ENCODE measurements at places on chromosomes 3 and 15.

DNA sequence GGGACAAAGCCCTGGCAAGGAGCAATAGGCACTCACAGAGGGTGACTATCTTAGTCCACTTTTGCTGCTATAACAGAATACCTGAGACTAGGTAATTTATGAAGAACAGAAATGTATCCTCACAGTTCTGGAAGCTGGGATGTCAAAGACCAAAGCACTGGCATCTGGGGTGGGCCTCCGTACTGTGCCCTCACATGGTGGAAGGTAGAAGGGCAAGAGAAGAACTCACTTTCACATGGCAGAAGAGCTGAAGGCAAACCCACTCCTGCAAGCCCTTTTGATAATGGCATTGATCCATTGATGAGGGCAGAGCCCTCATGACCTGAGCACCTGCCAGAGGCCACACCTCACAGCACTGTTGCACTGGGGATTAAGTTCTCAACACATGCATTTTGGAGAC is 173.4 kb upstream of the C2CD4B start:
- no peak for DNase-seq

GRCh38 chr3:150447631-150448465 is 39.8 kb downstream of the TSC22D2 start:
- no peak for DNase-seq

DNA sequence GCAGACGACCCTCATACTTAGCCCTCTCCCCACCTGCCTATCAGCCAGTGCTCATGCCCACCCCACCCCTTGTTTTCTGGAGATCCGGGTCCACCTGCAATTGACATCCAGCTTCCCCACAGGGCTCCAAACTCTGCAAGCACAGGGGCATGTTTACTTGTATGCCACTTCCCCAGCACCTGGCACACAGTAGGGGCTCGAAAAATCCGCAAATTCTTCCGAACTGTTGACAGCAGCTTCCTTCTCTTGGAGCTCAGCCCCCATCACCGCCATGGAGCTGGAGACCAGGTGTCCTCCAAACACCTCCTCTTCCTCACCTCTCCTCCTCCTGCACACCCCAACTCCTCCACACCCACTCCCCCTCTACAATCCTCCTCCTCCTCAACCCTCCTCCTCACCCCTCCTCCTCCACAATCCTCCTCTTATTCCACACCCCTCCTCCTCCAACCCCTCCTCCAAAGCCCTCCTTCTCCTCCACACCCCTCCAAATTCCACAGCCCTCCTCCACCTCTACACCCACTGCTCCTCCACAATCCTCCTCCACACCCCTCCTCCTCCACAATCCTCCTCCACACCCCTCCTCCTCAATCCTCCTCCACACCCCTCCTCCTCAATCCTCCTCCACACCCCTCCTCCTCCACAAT is 70.4 kb upstream of the BLM start:
- no peak for DNase-seq

DNA sequence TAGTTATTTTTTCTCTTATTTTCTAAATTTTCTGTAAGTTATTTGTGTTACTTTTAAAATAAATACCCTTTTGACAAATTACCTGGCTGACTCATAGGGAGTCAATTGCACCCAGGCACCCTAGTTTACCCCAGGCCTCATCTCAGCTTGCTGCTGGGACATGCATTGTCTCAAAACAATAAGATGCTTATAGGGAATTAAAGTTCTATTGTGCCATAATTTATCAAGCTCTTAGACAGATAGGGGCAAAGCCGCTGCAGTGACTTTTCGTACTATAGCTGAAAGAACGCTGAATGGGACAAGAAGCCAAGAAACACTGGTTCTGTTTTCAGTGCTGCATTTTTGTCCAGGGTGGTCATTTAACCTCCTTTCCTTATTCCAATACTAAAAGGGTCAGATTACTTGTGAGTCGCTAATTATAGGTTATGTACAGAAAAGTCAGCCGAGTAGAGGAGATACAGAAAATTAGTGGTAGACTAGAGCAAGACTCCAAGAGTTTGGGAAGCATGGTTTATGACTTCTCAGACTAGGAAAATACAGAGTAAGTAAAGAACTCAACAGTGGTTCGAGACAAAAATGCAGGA is 50.3 kb downstream of the EXD1 start:
- no peak for DNase-seq

DNA sequence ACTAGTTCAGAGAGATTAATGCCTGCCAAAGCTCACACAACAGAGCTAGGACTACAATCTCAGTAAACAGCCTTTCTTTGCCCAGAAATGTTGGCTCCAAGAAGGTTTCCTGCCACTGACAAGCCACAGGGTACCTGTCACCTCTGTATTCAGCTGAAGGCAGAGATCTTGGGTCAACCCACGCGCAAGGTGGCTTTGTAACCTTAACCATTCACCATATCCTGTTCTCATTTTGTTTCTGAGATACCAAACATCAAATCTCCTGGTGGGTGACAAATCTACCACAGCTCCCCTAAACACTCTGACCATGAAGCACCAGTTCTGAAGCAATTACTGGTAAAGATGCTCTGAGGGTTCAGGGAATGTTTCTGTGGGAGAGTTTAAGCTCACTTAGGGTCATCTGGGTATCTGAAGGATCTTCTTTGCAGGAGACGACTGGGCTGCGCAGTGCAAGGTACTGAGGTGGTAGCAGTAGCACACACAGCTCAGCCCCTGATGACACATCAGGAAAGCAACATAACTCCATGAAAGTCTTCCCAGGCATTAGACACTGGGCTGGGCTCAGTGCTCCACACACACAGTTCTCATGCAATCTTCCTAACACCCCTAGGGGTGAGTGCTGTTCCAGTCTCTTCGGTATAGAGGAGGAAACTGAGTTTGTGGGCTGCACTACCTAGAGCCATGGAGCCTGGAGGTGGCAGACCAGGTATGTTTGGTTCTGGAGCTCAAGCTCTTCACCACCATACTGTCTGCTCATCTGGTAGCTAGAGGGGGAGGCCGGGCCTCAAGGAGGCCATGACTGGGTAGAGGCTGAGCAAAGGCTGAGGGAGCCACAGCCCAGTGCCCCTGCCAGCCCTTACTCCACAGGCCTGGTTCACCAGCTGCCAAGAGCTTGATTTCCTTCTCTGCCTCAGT is 7.7 kb downstream of the CXCR6 start:
- DNase-seq = no peak

GRCh38 chr3:107366766-107367165 is 10.5 kb upstream of the CCDC54 start:
- DNase-seq = no peak

DNA sequence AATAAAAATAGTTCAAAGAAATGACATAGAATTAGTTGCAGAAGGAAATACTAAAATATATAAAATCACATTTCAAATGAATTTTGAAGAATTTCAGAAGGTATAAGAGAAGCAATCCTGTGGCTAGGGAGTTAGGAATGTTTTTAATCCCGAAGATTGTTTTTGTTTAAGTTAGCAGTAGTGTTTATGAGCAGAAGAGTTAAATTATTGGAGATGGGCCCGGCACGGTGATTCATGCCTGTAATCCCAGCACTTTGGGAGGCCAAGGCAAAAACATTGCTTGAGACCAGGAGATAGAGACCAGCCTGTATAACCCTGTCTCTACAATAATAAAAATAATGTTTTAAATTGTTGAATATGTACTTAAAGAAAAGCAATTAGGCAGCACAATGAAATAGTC is 432.5 kb downstream of the MFSD1 start:
- no peak for DNase-seq

DNA sequence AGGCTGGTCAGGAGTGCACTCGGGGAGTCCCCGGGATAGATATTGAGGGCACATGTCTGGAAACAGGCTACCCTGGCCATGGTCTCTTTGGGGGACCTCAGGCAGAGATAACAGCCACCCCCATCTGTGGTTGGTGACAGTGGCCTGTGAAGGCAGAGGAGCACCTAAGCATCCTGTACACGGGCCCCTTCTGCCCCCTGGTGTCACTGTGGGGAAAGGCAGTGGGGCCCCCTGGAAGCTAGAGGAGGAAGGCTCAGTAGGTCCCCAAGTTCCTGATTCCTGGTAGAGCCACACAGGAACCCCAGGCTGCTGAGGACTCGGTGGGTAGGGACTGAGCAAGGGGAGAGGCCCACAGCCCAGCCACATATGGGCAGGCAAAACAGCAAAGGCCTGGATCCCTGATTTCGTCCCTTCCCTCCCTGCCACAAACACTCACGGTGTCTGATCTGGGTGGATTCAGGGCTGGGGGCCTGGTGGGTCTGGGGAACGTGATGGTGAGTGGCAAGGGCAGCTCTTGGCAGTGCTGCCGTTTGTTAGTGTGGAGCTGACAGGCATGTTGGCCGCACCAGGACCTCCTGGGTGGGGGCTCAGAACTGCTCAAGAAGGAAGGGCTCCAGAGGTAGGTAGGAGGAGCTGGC is 14.1 kb upstream of the CXCR6 start:
- DNase-seq = peak; percentile 55

- DNase-seq = no peak
Observed at GRCh38 chr3:65233561-65233960, 545.8 kb upstream of the ADAMTS9 start.

GRCh38 chr15:69017978-69018377 is 3.5 kb downstream of the NOX5 start:
- DNase-seq = no peak

GRCh38 chr3:32592011-32592410 is 21.4 kb upstream of the DYNC1LI1 start:
- DNase-seq = no peak

GRCh38 chr3:55620351-55621025 is 133.4 kb upstream of the WNT5A start:
- DNase-seq = no peak

DNA sequence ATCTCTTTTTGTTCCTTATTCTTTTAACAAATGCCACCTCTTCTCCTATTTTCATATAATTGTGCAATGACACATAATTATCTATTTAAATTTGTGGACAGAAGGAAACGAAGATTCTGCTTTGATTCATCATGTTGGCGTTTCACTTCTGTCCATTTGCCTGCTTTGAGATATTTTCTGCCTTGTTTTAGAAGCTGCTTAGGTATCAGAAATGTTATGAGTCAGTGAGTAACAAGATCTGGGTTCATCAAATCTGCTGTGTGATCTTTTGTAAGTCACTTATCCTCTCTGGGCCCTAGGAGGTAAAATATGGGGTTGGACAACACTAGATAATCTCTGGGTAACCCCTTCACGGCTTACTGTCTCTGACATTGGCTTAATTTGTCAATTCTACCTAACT is 7.3 kb upstream of the MINDY4B start:
- no peak for DNase-seq

DNA sequence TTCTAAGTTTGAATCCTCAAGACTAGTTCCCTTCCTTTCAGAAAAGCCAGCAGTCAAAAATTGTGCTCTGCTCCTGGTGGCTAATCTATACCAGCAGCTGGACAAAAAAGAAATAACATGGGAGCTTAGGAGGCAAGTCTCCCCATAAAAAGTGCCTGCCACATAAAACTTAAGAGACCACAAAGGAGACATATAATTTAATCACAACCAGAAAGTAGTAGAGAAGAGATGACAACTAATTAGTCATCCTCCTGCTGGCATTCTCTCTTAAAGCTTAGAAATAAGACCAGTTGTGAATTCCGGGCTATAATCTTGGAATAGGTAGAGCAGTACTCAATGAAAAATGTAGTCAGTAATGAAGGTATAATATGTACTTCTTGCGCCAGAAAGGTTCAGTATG is 20.2 kb upstream of the IMPG2 start:
- no peak for DNase-seq

DNA sequence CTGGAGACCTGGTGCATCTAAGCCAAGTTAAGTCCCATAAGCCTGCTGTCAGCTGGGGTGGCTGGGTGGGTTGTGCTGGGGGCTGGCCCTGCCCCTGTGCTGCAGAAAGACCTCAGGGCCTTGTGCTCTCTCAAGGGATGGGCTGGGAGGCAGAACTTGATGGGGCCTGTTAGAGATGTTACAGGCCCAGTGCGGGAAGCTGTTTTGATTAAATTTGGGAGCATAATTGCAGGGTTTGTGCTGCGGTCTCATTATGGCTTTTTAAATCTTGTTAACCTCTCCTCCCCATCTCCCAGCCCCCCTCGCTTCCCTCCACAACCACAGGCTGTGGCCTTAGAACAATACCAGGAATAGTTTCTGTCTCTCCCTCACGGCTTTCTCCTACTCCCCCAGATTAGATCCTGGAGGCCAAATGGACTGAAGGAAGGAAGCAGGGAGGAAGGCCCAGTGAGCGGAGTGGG is 87.6 kb upstream of the TLE3 start:
- no peak for DNase-seq

DNA sequence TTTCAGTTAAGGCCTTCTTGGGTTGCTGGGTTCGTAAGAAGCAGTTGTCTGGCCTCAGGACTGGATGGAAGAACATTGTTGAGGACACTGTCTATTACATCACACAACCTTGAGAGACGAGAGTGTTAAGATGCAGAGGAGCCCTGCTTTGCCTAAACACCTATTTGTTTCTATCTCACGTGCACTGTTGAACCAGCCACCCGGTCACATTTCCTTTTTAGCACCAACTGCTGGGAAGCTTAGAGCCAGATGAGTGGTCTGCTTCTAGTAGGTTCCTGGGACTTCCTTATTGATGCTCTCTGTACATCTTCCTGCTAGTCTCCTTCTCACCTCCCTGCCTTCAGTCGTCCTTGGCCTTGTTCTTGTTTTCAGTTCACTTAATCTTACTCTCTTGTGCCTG is 22.3 kb downstream of the CAND2 start:
- DNase-seq = no peak

GRCh38 chr15:81853150-81853748 is 192.6 kb downstream of the MEX3B start:
- DNase-seq = no peak

- no peak for DNase-seq
Observed at GRCh38 chr15:35669432-35670045, 123.6 kb upstream of the DPH6 start.

GRCh38 chr3:141093971-141094684 is 43.0 kb downstream of the SPSB4 start:
- no peak for DNase-seq

DNA sequence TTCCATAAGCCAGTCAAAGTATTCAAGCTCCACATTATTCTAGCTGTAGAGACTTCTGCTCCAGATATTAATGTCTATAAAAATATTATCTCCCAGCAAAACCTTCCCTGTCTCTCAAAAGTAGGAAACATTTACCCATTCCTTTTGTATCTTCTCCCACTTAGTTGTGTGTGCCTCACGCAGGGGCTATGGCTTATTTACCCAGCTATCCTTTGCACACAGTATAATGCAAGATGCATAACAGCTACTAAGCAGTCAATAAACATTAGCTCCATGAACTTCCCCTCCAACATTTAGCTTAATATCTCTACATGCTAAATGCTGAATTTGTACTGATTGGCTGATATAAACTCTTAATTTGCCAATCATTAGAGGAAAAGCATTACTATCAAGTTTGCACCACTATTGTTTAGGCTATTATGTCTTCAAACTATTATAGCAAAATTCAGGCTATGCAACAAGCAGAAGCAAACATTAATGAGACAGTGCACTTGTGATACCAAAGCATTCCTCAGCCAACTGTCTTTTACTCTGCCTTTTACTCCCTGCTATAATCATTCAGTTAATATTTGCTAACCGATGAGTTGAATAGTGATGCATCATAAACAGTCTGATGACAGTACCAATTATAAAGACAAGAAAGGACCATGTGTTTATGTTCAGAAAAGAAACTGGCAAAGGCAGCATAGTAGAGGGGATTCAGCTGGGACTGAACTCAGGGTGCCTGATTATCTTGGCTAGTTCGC is 81.2 kb downstream of the PLCH1 start:
- no peak for DNase-seq

Measured in mesothelial cell of epicardium (in vitro differentiated cells).